ENCODE measurements at places on chromosomes 1 and 21. TPM values are rescaled to one million over a fixed set of nuclear protein-coding genes. Genes with fewer than 3 reads are reported as not detected.

Gene SPRR1B
- not detected for total RNA-seq

Gene CNTN2
- not detected for total RNA-seq

Gene TRAPPC3
- 97.3 TPM for total RNA-seq

DNA sequence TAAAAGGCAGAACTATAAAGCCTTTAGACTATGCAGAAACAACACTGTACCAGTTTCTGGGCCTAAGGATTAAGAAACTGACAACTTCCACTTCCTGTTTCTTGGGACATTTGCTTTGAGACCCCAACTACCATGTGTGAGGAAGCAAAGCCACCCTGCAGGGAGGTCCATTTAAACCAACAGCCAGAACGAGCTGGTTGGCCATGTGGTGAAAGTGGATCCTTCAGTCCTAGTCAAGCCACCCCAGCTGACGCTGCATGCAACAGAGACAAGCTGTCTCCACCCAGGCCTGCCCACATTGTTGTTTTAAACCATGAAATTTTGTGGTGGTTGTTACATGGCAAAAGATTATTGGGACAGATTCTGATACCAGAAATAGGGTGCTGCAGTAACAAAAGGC is 31.8 kb upstream of the SLFNL1 start:
- DNase-seq = no peak

GRCh38 chr1:152621993-152622392 is 910 bp downstream of the LCE3A start:
- DNase-seq = no peak

DNA sequence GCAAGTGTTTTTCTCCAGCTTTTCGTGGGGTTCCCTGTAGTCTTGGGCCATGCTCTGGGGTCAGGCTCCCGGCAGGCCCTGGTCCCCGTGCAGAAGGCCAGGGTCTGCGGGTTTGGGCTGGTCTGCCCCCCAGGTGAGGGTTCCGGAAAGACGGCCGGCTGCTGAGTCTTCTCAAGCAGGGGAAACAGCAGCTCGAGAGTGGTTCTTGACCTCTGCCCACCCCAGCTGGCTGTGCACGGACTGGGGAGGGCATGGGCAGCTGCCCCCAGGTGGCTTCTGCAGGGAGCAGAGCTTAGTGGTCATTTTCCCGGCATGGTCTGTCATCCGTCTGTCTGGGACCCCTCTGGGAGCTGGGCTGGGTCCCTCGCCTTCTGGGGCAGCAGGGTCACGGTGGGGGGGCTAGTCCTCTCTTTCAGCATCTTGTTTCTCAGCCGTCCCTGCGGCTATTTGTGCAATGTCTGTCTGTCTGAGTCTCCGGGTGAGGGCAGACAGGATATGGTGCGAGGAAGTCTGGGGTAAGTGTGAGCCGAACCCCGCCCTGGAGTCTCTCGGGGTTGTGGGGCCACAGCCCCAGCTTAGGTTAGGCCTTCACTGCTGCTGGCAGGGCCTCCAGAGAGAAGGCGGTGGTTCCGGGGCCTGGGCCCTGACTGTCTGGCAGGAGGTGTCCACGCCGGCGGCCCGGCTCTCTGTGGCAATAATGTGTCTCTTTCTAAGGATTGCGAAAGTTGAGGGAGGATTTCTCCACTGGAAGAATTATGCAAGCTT is 6.1 kb downstream of the SKI start:
- DNase-seq = no peak

Measured in H7 (cell line).